Dorsolateral prefrontal cortex (tissue), 122 donors: ENCODE measurements at places on chromosomes 16 and 17.

GRCh38 chr17:63549946-63550816, at the start of gene DCAF7:
TSS of gene DCAF7 (plus strand) at chr17:63550477. CDS start at chr17:63550678, 201 bp downstream.
- peak; percentile 100 for DNase-seq

DNA sequence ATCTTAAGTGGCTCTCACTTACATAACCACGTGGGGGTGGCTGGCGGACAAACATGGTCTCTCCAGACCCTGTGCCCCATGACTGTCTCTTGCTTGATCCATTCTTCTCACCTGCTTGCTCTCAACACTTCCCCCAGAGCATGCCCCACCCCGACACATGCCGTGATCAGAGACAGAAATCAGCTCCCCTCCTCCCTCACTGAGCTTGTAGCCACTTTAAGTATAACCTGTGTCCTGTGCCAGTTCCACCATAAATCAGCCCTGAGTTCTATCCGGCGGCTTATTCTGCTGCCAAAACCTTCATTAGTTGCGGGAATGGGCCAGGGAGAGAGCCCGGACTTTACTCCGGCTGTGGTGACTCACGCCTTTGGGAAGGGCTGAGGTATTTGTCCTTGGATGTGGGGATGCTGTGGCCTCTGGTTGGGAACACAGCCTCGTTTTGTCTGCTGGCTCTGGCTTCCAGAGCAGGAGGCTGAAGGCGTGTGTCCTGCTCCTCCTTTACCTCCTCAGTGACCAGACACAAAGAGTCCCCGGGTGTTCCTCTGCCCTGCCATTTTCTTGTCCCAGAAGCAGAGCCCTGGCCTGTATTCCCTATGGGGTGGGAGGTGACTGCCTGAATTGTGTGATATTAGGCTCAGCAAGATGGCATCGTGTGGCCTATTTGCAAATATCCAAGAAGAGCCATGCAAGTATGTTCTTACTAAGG, 21.1 kb downstream of the ANKRD40 start:
- DNase-seq, result peak; percentile 20

GRCh38 chr16:74083541-74083940, 213.1 kb upstream of the PSMD7 start:
- no peak for DNase-seq

- no peak for DNase-seq
Observed at GRCh38 chr17:37361543-37361942, 14.2 kb upstream of the C17orf78 start.

DNA sequence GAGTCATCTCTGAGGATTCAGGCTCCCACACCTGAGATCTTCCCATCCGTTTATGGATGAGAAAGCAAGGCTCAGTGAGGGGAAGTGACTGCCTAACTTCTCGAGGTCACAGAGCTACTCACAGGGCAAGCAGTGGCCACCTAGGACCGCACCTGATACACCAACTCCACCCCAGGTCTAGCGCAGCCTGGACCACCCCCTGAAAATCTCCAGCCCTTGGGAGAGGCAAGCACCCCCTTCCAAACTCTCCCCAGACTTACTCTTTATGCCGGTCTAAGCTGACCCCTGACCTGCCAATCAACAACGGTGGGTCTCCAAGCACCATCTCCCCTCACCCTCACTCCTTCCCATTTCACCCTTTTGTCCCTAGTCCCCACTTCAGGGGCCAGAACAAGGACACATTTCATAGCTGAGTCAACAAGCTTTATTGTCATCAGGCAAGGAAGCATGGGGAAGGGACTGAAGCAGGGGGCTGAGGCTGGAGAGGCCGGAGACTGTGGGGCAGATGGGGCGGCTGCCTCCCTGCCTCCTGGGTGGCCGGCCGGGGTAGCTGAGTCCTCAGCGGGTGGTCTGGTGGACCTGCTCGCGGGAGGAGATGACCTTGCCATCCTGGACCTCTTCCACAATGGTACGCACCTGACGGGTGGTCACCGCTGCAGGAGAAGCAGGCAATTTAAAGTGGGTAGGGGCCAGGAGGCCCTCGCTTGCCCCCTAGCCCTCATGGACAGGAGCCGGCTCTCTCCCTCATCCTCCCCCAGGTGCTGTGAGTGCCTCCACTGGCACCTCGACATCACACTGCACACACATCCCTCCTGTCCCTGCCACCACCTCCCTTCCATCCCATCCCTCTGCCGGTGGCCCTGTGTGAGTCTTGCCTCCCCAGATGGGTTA, 5.1 kb downstream of the KRT17 start:
- DNase-seq, result no peak

DNA sequence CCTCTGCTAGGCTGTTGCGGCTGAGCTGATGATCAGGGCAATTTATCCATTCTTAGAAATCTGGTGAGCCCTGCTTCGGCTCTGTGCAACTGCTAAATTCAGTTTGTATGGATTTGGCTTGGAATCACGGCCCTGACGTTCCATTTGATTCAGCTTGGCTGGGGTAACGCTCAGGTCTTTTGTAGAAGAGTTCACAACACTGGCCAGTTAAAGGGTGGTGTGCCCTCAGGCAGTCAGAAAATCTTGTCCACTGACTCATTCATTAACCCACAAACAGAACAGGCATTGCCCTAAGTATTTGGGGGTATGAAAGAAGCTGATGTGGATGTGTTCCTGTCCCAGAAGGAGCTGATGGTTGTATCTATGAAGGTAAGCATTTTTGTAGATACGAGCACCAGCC, 53.9 kb downstream of the GNAO1 start:
- no peak for DNase-seq

- no peak for DNase-seq
Observed at GRCh38 chr16:53415504-53415903, 18.8 kb upstream of the RBL2 start.

DNA sequence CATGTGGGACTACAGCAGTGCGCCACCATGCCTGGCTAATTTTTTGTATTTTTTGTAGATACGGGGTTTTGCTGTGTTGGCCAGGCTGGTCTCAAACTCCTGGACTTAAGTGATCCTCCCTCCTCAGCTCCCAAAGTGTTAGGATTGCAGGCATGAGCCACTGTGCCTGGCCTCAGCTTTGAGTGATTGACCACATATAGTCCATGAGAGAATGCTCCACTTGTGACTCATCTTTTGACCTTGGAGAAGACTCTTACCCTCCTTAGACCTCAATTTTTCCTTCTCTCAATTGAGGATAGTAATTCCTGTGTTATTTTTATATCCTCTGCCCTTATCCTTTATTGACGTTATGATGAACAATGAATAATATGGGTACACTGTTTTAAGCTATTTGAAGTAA, 30.9 kb upstream of the DUSP14 start:
- no peak for DNase-seq

DNA sequence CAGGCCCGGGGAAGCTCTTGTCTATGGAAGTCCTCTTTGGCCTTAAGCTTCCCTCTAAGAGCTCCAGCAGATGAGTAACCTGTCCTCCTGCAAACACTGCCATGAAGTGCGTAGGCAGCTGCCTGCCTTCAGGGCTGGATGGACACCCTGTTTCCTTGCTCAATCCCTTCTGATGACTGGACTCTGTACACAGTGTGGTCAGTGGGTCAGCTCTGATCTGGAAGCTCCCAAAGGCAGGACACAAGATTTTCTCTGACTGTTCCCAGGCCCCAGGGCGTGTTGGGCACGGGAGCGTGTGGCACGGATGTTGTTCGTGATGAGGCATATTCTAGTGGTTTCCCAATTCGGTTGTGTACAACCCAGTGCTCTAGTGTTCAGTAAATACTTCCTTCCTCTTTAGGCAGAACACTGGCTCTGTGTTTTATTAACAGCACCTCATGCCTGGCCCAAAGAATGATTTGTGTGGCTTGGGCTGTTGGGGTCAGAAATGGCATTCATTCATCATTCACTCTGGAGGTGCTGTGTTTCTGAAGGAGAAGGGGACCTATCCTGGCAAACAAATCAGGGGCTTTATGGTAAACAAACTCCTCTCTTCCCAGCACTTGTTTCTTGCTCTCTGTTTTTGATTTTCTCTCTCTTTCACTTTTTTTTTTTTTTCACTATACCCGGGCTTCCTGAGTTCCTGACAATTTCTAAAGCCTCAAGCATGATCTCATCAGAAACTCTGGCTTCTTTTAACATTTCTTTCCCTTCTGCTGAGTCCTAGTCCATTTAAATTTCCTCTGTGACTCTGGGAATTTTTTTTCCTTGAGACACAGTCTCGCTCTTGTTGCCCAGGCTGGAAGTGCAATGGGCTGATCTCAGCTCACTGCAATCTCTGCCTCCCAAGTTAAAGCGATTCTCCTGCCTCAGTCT, 12.0 kb upstream of the RNF157 start:
- DNase-seq, result no peak

- no peak for DNase-seq
Observed at GRCh38 chr17:79304884-79305283, 230.3 kb downstream of the ENGASE start.

- DNase-seq, result peak; percentile 27
Observed at GRCh38 chr16:67882374-67883145, 2.1 kb upstream of the NRN1L start.

DNA sequence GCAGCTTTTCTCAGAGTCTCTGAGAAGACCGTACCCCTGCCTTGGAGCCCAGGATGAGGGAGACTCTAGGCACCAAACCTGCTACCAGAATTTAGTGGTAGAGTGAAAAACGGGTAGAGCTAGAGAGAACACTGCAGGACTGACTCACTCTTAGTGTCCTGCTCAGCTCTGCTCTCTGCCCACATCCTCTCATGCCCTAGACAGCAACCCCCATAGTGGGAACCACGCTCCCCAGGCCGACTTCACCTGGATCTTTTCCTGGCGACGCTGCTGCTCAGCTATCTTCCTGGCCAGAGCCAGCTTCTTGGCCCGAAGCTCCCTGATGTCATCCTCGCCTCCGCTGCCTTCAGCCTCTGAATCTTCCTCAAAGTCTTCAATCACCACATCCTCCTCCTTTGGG, 26.7 kb downstream of the HIC1 start:
- DNase-seq, result no peak

DNA sequence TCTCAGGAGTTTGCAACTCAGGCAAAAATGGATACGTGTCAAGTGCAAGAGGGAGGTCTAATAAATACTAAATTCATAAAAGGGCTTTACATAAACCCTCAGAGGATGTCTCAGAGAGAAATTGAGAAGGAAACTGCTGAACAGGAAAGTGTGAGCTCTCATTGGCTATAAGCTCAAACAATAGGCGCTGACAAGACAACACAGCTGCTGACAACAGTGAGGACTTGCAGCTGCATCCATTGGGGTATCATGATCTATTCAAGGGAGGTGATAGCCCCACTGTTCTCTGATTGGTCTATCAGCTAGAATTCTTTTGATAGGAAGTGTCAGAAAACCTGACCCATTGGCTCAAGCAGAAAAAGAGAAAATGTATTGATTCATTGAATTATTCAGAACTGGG, 187.2 kb downstream of the CBLN1 start:
- DNase-seq, result no peak

- no peak for DNase-seq
Observed at GRCh38 chr17:57638284-57638683, 106.8 kb downstream of the CCDC182 start.

- DNase-seq, result no peak
Observed at GRCh38 chr17:77535435-77535834, 394.7 kb downstream of the SEC14L1 start.

GRCh38 chr17:66548158-66548557, 245.7 kb downstream of the PRKCA start:
- no peak for DNase-seq

DNA sequence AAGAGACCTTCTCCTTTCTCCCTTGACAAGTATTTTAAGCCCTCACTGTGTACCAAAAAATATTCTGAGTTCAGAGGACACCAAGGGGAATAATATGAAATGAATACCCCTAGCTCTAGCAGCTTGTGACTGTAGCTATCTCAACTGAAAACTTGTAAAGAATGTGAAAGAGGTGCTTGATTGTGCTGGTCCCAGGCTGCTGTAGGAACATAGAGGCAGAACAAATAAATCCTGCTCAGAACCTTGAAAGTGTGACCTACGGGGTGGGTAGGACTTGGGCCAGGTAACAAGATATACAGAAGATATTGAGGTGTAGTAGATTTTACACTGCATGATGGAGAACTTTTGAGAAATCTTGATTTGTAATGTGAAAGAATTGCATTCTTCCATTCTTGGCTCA, 606.8 kb downstream of the TOX3 start:
- no peak for DNase-seq

DNA sequence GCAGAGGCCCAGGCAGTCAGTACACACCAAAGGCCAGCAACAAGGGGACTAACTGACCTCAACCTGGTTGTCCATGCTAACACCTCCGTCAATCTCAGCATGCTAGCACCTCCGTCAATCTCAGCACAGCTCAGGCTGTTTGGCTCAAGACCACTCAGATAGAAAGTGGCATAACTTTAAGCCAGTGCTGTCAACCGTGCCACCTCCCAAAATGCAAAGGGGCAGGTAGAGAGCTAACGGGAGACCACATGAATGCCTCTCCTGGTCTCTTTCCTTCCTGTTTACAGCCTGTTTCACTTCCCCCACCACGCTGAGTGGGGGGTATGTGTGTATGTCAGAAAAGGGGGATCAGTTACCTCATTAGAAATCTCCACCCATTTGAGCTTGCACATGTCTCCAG, 3.3 kb downstream of the UBTF start:
- no peak for DNase-seq

- no peak for DNase-seq
Observed at GRCh38 chr16:85331688-85332087, 219.4 kb upstream of the CIBAR2 start.

- DNase-seq, result peak; percentile 95
Observed at GRCh38 chr17:3636154-3636907, at the start of the genes CTNS and SHPK. TSS of gene CTNS (plus strand) at chr17:3636760. CDS start at chr17:3640207, 3,447 bp downstream. TSS of gene SHPK (minus strand) at chr17:3636250. CDS start at chr17:3636219, 31 bp downstream.

DNA sequence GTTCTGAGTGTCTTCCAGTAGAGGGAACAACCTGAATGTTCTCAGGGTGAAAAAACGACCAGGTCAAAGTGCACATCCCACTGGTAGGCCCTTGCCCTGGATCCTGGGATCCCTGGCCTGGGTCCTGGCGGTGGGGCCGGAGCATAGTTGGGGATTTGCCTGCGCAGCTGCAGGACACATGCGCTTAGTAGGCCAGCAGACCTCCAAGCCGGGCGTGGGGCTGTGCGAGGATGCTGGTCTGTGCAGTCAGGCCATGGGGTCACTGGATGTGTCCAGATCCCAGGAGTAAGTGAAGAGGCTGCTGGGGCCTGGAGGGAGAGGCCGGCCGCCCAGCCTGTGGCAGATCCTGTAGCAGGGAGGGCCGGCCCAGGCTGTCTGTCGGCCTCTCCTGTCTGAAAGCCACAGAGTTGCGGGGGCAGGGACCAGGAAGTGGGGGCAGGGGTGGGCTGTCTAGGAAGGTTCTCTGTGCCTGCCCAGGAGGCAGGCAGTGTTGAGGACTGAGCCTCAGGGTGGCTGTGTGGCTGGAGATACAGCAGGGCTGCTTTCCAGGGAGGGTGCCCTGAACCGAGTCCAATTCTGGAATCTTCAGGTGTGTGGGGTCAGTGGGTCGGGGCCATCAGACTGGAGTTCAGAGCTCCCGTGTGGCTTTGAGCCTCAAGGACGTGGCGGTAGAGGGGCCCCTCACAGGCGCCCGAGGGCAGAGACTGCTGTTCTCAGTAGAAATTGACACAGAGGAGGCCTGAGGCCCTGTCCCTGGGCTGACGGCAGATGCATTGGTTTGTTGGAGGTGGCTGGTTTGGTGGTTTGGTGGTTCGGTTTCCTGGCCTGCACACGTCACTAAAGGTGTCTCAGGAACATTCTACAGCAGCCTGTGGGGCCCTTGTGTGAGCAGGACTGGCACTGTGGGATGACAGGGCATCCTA, 17.2 kb upstream of the NUDT16L1 start:
- DNase-seq, result no peak
